ENCODE measurements at places on chromosomes 4 and X.

DNA sequence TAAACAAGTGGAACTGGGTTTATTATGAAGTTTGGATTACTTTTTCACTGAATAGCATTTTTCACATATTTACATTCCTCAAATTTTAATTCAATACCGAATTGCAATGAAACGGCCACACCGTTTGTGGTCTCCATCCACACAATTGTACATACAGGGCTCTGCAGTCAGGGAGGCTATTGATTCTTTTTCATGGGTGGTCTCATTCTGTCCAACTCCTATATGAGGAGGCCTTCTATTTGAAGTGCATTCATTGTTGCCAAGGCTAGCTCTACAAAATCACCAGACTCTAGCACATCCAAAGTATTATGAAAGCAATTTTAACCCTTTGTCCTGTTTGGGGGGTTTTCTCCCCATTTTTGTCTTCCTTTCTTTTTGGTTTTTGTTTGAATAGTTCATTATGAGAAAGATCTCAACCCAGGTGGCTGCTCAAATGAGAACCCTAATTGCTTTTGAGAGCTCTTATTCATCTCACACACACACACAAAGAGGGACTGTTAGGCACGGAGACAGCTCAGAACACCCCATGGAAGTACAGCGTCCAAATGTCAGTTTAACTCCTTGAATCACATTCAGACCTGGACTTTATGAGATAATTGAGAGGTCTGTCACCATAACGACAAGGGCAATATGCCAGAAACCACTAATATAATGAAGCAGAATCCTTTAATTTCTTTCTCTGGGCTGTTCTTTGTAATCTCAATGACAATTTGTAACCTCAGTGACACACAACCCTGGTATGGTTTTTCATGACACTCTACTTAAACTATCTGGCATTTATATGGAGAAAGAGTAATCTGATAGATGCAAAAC is 79.4 kb downstream of the NLGN4X start:
- DNase-seq, result no peak

DNA sequence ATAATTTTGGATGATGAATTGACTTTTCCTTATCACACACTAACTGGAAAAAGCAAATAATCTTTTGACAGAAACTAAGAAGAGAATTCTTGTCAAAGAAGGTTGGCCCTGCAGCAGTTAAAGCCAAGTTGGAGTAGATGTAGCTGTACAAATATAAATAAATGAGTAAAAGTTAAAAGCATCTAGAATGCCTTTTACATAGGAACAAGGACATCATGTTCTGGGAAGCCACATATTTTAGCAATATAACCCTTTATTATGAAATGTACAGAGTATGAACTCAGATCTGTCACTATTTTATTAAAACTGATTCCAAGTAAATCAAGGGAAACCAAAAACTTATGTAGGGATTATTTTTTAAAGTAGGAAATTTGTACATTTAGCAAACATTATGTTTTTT is 269.4 kb upstream of the FAT4 start:
- DNase-seq, result no peak

DNA sequence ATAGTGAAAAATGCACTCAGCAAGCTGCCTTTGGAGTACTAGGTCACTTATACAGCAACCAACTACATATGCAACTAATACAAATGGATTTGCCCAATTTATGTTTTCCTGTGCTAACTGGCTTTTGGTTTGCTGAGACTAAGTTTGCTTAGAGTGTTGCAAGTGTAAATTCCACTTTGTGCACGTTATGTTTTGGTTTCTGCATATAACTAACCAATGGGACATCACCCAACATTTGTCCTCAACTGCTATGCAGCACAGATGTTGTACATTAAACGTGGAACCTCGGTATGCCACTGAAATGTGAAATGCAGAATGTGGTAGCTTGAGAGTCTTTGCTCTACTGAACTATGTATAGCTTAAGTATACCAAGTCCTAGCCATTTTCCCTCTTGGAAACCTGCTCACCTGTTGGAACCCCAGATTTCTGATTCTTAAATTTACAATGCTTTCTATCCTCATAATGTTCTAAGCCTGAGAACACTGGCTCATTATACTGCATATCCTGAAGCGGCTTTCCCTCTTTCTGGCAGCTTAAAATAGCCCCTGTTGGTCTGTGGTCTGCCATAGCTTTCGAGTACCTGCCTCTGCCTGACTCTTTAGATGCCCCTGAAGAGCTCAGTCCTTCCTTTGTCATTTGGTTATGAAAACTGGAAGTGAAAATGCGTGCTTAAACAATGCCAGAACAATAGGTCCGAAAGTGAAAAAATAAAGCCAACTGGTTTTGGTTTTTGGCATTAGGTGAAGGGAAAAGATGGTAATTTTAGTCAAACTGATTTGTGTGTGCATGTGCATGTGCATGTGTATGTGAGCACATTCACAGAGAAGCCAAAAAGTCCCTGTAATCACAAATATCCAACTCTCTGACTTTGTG is 158.0 kb downstream of the SH2D1A start:
- DNase-seq, result no peak

DNA sequence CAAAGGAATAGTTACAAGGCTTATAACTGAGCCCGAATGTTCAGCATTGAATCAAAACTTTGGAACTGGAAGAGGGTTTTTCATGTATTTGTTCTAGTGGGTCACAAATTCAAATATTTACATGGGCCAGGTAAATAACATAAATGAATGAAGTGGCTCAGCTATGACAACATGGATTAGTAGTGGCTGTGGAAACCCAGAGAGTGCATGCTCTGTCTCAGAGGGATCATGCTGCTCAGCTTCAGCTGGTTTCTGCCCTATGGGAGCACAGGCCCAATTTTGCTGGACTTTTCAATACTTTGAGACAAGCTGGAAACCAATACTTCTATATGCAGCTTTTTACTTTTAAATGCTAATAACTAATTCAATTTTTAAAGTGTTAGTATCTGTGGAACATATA is 394.0 kb upstream of the TEX13C start:
- DNase-seq, result no peak

GRCh38 chrX:112852851-112853250 is 12.2 kb upstream of the AMOT start:
- no peak for DNase-seq

DNA sequence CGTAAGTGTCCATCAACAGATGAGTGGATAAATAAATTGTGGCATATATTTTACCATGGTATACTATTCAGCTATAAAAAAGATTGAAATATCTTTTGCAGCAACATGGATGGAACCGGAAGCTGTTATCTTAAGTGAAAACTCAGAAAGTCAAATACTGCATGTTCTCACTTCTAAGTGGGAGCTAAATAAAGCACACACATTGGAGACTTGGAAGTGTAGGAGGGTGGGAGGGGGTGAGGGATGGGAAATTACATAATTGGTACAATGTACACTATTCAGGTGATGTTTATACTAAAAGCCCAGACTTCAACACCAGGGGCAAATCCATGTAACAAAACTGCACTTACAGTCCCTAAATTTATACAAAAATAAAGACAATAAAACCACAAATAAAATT is 72.6 kb upstream of the SPRY1 start:
- no peak for DNase-seq

DNA sequence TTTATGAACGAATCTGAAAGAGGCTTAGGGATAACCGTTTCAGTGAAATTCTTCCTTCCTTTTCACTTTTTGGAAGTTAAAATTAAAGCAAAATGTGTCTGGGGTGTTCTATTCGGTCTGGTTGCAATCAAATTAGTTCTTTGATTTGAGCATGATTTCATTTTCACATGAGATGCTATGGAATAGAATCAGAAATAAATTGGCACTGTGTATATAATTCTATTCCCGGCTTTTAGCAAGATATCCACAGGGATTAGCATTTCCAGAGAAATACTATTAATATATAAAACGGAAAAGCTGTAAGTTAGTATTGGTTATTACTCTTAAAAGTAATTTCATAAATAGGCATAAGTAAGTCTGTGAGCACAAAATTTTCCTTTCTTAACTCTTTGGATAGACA is 1676.8 kb upstream of the PCDH7 start:
- DNase-seq, result no peak

GRCh38 chr4:52051213-52051614 is at the start of gene SPATA18:
SPATA18 (plus strand) TSS chr4:52051304; CDS start chr4:52051705, 401 bp downstream.
- peak; percentile 1 for DNase-seq

DNA sequence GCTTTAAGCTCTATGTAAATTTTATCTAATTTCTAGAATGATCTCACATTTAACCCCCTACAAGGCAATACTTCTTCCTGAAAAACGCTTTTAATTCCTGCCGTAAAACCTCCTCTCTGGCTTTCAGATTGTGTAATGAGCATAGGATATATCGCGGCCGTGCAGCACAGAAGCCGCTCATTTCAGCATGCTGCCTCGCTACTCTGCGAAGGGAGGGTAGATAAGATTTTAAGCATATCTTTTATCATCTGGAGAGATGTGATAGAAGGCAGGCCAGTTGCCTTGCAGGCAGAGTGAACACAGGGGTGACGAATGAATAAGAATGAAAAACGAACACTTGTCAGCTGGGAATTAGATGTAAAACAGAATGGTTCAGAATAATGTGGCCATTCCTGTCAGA is 265.5 kb downstream of the UNC5C start:
- no peak for DNase-seq

GRCh38 chr4:7691982-7692381 is 247.7 kb downstream of the AFAP1 start:
- DNase-seq, result no peak

DNA sequence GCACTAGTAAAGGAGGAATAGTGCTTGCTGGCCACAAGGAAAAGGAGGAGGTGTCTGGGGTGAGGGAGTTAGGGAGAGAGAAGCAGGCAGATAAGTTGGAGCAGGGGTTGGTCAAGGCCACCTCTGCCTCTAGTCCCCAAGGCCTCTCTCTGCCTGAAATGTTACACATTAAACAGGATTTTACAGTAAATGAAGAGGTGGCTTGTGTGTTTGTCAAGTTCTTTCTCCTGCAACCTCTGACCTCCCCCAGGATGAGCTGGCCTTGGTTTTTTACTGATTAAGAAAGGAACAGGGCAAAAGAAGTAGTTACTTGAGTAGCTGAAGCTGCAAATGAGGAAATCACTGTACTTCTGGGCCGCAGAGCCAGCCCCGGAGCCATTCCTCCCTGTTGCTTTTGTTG is 2.0 kb downstream of the GJB1 start:
- no peak for DNase-seq

DNA sequence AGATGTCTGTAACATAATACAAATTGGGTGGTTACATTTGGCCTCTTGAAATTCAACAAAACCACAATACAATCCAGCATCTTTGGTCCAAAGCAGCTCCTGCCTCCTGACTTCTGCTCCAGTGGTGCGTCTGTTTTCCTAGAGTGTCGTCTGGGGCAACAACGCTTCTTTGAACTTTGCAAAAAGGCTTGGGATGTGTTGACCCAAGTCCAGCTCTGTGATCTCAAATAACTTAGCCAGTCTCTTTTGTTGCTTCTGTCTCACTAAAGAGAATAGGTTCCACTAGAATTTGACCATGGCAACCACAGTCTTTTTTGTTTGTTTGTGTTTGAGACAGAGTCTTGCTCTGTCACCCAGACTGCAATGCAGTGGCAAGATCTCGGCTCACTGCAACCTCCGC is 324.0 kb downstream of the DHRSX start:
- no peak for DNase-seq

DNA sequence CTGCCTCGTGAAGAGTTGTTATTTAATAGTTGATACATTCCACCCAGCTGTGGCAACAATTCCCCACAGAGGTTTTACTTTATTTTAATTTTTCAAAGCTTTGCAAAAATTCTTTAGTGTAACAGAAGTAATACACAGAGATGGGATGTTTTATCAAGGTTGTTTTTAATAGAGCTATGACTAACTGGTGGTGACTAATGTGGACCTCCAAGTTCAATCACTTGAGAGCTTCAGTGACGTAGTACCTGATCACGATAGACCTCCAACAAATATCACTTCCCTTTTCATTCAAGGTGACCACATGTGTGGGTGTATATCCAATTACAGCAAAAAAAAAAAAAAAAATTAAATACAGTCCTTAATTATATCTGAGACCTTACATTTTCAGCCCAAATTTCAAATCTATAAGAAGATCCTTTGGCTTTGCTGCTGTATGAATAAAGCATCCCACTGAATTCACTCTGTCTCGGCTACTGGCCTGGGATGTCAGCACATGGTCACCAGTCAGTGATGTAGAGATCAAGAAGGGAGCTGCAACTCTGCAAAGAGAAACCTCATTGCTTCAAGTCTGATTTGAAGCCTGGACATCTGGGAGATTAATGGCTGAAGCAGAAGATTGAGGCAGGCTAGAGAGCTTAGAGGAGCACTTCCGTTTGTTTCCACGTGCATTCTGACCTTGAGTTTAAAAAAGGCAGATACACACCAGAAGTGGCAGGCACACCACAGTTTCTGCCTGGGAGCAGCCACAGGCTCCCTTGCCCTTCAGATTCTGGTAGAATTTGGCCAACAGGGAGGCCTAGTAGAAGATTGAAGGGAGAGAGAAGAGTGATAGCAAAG is 345.9 kb upstream of the NOCT start:
- DNase-seq, result no peak

- no peak for DNase-seq
These were observed 706 bp upstream of the CSTF2 start for GRCh38 chrX:100819534-100819836.

- DNase-seq, result no peak
These were observed 117.4 kb downstream of the ATRX start for GRCh38 chrX:77668391-77669237.

DNA sequence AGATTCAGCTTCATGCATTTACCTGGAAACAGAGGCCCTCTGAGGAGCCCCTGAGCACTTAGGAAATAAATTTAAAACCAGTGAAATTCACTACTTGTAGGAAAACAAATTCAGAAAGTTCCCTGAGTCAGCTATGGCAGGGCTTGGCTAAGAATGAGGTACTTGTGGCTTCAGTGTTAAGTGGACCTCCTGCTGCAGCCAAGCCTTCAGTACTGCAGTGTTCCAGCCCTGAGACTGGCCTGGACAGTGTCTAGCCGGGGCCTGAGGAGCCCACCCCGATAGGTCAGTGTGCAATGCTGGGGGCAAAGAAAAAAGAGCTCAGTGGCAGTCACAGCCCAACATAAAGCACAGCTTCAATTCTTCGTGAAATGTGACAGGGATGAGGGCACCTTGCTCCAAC is 41.9 kb downstream of the F11 start:
- DNase-seq, result no peak

DNA sequence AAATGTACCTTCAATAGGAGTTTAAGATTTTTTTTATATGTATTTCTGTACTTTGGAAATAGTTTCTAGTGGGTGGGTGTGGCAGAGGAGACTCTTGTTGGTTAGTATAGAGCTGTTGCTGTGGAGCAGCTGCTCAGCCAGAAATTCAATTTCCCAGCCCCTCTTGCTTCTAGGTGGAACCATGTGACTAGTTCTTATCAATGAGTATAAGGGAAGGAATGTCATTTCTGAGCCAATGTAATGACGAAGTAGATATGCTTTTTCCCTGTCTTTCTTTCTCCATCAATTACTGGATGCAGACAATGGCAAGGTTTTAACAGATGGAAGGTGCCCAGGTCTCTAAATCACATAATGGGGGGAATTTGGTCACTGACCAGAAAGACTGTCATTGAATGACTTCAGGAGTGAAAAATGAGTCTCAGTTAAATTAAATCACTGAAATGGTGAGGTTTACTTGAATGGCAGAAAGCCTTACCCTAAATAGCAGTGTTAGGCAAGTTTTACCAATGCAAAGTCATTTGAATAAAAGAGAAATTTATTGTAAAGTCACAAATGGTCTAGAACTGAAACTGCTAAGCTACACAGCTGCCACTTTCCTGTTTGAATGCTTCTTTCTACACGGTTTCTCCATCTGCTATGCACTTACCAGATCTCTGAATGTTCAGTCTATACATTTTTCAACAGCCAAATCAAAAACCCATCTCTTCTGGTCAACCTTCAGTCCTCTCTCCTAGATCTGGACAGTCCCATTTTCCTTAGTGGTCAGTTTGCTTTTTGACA is 795.4 kb upstream of the MAGEB2 start:
- DNase-seq, result no peak
